ENCODE measurements at places on chromosomes 11 and 22.

- DNase-seq: no peak
These were observed 7.7 kb upstream of the QSER1 start for GRCh38 chr11:32884770-32885384.

DNA sequence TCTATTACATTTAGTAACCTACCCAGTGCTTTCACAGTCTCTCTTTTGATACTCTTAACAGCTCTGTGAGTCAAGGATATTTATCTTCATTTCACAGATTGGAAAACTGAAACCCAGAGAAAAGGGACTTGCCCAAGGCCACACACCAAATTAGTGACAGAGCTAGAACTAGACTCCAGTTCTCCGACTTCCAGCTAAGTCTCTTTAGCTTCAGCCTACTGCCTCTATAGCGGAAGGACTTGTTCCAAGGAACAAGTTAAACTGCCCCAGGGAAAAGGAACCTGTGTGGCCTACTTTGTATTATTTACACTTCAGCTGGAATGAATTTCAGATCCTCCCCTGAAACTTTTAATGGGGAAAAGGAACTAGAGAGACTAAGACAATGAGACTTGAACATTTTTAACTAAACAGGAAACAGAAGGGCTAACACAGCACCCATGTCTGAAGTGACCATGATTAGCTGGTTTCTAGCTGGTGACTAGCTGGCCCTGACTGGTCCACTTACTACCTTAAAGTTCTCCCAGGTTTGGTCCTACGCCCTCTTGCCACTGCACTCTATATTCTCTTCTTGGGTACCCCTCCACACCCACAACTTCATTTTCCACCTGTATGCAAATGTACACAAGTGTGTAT lies 1.3 kb downstream of the LRRC51 start:
- no peak for DNase-seq

DNA sequence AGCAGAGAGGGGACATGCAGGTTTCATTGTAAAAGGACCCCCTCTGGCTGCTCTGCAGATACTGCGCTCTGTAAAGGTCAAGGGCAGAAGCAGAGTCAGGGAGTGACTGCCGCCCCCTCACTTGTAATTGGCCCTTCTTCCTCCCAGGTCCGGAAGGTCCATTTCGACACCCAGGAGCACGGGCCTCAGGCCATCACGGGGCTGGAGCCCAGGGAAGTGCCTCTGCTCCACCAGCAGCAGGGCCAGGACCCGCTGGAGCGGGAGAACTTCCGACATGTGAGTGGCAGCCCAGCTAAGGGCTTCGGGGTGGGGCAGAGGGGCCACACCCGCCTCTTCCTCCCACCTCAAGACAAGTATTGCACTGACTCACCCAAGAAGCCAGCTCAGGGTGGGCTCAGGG lies 24.0 kb upstream of the LRRC10B start:
- no peak for DNase-seq

GRCh38 chr22:39988386-39989114 lies 6.2 kb upstream of the FAM83F start:
- no peak for DNase-seq

Measured in CD4-positive, alpha-beta T cell treated with Interleukin-4 for 1 hour (primary cell).